ENCODE measurements at places on chromosomes 13 and 19.

- DNase-seq: no peak
These were observed 10.4 kb upstream of the TBC1D4 start for GRCh38 chr13:75492389-75492788.

DNA sequence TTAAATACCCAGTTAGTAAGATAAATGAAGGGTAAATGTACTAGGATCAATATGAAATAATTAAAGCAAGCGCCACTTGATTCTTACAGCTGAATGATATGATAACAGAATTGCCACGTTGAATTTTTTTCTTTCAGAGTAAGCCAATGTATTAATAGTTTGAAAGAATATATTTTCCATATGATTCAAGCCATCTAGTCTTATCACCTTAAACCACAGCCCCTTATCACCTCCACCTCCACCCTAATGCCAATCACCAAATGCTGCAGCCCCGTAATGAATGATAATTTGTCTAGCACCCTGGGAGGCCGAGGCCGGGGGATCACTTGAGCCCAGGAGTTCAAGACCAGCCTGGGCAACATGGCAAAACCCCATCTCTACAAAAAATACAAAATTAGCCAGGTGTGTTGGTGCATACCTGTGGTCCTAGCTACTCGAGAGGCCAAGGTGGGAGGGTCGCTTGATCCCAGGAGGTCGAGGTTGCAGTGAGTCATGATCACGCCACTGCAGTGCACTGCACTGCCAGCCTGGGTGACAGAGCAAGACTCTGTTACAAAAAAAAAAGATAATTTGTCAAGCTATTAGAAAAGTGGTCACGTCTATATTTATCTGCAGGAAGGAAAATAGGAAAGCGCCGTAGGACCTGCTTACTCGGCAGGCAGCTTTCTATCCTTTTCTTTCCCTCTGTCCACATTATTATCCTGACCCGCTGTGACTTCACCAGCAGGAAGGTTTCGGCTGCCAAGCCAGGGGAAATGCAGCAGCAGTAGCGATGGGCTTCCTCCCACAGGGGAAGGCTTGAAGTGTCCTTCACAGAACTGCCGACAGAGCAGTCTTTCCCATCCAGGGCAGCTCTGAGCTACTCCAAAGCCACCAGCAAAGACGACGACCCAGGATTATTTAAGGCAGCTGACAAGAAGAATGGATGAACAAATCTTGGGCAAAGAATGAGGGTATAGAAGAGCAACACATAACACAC, 19.7 kb upstream of the CLN5 start:
- DNase-seq: no peak

- DNase-seq: no peak
These were observed 332.2 kb downstream of the TBC1D4 start for GRCh38 chr13:75149776-75150175.

- DNase-seq: no peak
These were observed 40.6 kb downstream of the SOHLH2 start for GRCh38 chr13:36173571-36174322.

DNA sequence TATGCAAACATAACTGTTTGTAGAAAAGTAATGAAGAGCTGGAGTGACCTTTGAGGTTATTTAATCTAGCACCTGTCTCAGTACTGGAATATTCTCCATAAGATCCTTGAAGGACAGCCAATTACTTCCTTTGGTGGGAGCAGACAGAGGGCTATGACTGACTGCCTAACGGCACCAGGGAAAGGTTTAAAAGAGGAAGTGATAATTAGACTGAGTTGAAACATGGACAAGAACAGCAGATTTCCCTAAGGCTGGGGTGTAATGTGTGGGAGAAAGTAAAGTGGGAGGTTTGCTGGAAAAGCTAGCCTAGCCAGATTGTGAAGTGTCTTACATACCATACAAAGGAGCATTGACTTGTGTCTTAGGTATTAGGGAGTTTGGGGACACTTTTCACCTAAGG, 191.3 kb upstream of the PCDH9 start:
- DNase-seq: no peak

GRCh38 chr19:9445037-9445436, 9.7 kb upstream of the ZNF266 start:
- no peak for DNase-seq

- DNase-seq: no peak
These were observed 7.7 kb upstream of the TBC1D4 start for GRCh38 chr13:75489502-75490263.

GRCh38 chr13:76004416-76004815, 368.3 kb downstream of the LMO7 start:
- DNase-seq: no peak

- DNase-seq: no peak
These were observed 759.4 kb downstream of the DIAPH3 start for GRCh38 chr13:59404331-59404730.

DNA sequence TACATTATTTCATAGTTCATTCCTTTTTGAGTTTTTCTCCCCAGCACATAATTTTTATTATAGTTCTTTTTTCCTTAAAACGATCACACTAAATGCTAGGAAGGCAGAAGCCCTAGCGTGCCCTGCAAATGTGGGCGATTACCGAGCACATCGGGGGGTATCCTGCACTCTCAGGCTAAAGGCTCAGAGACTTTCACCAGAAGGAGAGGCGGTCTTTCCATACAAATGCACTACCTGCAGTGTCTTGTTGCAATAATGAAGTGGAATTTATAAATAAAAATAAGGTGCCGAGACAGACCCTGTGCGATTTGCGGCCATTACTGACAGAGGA, 29.3 kb upstream of the SPACA7 start:
- DNase-seq: no peak

DNA sequence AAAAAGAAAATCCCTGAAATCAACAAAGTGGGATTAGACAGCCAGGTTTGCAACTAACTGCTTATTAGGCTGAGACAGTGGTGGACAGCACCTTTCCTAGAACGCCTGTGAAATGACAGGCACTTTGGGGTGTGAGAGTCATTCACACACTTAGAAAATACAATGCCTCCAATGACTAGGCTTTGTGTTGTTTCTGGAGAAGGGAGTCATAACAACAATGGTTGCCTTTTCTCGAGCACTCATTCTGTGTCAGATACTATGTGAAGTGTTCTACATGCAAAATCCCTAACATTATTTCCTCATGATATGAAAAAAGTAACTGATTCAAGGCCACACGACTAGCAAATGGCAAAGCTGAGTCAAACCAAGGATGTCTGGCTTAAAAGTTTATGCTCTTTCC, 41.2 kb downstream of the SACS start:
- no peak for DNase-seq

- DNase-seq: peak; percentile 100
These were observed at the start of gene SERTAD1 for GRCh38 chr19:40425450-40426287. SERTAD1 (minus strand) TSS chr19:40425992; CDS start chr19:40423546, 2,446 bp downstream.

- DNase-seq: no peak
These were observed 50.6 kb downstream of the TNFRSF19 start for GRCh38 chr13:23620613-23621315.

- no peak for DNase-seq
These were observed 8.9 kb upstream of the OR1I1 start for GRCh38 chr19:15072930-15073647.

DNA sequence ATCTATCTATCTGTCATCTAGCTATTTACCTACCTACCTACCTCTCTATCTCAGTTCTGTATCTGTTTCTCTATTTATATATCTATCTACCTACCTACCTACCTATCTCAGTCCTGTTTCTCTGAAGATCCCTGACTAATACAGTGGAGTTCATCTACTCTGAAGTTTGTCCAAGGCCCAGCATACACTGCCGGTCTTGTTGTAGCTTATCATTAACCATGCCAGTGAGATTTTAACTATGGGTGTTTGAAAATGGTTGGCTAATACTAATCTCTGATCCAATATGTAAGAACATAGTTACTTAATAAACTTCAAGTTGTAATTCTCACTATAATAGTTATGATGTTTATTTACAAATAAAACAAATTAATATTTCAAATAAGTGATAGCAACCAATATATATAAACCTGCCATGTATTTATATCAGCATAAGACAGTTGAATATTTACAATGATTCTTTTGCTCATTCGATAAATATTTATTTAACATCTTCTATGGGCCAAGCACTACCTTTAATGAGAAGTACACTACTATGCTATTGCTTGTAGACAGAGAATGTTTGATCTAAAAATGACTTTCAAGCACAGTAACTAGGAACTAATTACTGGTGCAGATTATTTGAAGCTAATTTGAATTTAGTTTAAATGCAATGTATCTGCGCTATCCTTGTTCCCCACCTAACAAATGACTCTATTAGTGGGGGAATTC, 242.1 kb downstream of the KLF5 start:
- DNase-seq: no peak

DNA sequence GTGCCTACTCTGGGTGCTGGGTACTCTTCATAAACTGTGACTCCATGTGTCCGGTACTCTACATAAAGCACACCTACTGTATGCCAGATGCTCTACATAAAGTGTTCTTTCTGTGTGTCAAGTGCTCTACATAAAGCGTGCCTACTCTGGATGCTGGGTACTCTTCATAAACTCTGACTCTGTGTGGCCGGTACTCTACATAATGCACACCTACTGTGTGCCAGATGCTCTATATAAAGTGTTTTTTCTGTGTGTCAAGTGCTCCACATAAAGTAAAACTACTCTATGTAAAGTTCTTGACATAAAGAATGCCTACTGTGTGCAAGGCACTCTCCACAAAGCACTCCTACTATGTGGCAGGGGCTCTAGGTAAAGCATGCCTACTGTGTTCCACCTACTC, 1.8 kb upstream of the CYP4F11 start:
- no peak for DNase-seq

DNA sequence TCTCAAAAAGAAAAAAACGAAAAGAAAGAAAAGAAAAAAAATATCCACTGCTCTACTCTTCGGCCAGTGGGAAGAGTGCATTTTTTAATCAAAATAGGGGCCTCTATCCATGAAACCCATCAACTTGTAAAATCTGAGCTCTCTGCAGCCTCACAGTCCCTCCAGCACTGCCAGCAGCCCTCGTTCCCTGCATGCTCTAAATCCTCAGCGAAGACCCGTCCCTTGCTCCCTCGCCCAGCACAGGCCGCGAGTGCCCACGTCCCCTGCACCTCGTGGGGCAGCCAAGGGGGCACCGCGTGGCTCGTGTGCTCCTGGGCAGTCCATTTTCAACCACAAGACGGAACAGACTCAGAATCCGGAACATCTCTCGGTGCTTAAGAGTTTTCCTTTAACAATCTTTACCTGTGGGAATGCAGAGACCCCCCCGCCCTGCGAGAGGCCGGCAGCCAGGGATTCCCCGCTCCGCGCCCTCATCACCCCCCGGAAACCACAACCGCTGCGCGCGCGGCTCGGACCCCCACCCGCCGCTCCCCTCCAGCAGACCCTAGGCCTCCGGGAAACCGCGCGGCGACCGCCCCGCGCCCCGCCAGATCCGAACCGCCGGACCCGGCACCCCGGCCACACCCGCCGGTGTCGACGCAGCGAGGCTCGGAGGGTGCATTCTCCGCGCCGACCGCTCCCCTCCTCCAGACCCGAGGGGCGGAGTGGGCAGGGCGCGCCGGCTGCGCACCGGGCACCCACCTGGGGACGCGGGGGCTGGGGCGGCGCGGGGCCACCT, 638 bp downstream of the ANKRD27 start:
- DNase-seq: no peak

DNA sequence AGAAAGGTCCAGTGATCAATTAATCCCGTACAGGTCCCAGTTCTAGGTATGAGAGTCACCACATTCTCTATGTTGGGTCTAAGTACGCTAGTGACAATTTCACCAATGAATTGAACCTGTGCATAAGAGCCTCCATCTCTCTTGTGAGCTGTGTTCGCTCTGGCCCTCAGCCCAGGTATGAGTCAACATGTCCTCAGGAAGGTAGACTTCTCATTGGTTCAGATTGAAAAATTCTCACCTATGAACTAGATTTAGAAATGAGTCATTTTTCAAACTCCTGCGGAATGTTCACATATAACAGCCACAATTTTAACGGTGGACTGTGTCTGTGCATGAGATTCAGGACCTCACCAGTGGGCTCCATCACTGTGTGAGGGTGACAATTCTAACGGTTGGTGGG, 12.7 kb upstream of the ZNF43 start:
- DNase-seq: no peak

GRCh38 chr13:32894589-32895001, 121.6 kb upstream of the KL start:
- no peak for DNase-seq

DNA sequence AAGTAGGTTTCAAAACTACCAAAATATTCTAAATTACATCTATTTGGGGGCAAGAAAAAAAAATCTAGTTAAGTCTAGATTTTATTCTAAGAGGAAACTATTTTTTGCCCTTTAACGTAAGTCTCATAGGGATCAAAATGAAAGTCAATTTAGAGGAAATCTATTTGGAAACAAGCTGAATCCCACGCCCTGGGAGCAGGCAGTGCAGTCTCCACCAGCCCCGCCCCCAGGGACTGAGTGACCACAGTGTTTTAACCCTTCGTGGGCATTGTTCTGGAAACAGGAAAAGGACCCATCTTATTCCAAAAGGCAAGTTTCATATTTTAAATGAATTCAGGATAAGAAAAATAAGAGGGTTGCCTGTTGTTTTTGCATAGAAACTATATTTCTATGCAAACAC, 209.7 kb downstream of the SPRY2 start:
- peak; percentile 78 for DNase-seq

DNA sequence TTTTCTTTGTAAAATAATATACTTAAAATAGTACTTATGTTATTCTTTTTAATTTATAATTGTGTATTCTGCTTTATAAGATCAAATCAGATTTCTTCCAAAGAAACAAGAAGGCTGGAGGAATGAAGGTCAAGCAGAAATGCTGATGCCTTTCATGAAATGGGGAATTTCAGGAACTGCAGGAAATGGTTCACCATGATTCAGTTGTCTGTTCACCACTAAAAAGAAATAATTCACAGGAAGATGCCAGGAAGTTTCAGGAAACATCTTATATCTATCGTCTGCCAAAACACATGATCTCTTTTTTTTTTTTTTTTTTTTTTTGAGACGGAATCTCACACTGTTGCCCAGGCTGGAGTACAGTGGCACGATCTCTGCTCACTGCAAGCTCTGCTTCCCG, 15.7 kb upstream of the SCEL start:
- DNase-seq: no peak

DNA sequence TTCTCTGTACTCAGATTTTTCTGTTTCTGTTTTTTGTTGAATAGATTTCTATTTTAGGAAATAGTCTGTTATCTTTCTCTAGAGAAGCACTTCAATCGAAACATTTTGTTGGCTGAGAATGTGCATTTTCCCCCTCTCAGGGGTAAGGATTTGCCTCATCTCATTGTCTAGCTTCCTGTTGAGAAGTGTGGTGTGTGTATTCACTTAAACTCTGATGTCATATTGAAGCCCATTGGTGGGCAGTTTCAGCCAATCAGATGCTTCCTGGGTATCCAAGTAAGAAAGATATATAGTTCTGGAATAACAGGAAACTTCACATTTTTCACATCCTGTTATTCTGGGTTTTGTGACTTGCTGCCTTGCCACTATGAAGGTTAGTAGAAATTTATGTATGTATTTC, 87.6 kb downstream of the ARHGEF7 start:
- DNase-seq: no peak
